ENCODE measurements at places on chromosomes 7 and 10. TPM values are rescaled to one million over a fixed set of nuclear protein-coding genes. Genes with fewer than 3 reads are reported as not detected.

The ASZ1 gene
- not detected for total RNA-seq

The PTPN20 gene
- total RNA-seq: 1.6 TPM

The OPN1SW gene
- not detected for total RNA-seq

The PON3 gene
- under 0.01 TPM for total RNA-seq

The ADCY1 gene
- total RNA-seq: under 0.01 TPM

The MMRN2 gene
- total RNA-seq: 0.27 TPM

The GPR15LG gene
- not detected for total RNA-seq

The ASB15 gene
- under 0.01 TPM for total RNA-seq

The KCP gene
- under 0.01 TPM for total RNA-seq

The ZNF438 gene
- 4.3 TPM for total RNA-seq

The ZNF518A gene
- total RNA-seq: 5.9 TPM

The POLD2 gene
- 120 TPM for total RNA-seq

The MUC12 gene
- 0.27 TPM for total RNA-seq

The KCNIP2 gene
- total RNA-seq: 0.27 TPM

The HABP2 gene
- total RNA-seq: 0.27 TPM

The INMT gene
- 0.54 TPM for total RNA-seq

All from hematopoietic multipotent progenitor cell (in vitro differentiated cells).